Sciatic nerve (tissue), 2 donors: ENCODE measurements at places on chromosomes 3 and 15.
A peak's percentile ranks its signal among the peaks of the same experiment; 100 is the strongest.

GRCh38 chr3:180782195-180782984 is 103.1 kb upstream of the CCDC39 start:
- DNase-seq = no peak

DNA sequence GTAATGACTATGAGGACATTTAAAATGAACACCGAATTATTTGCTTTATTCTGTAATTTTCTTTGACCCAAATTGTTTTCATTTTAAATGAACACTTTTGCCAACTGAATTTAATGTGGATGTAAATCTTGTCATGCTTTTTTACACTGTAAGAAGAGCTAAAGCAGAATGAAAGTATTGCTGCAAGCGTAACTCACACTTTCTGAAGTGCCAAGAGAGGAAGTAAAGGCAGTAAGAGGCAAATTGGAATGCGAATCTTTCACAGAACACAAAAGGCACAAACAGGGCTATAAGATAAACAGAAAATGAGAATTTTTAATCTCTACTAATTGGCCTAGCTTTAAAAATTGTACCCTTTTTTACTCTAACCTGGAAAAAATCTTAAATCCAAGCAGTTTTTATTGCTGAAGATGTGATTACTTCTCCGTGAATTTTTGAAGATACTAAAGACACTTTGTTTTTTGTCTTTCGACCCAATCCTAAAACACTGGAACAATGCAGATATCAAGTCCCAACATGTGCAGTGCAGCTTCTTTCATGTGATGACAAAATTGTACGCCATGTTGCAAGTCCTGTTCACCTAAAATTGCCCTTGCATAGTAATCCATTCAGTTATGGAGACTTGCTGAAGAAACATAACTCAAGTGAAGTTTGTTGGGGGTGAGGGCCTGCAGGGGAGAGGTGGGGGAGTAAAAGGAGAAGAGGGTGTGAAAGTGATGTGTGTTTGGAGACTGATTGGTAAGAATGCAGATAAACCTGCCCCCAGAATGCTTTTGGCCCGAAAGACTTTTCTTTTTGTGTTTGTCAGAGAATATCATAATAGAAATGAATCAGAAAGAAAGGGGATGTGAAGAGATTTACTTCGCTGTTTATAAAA is 1.4 kb downstream of the ARID3B start:
- DNase-seq = no peak

DNA sequence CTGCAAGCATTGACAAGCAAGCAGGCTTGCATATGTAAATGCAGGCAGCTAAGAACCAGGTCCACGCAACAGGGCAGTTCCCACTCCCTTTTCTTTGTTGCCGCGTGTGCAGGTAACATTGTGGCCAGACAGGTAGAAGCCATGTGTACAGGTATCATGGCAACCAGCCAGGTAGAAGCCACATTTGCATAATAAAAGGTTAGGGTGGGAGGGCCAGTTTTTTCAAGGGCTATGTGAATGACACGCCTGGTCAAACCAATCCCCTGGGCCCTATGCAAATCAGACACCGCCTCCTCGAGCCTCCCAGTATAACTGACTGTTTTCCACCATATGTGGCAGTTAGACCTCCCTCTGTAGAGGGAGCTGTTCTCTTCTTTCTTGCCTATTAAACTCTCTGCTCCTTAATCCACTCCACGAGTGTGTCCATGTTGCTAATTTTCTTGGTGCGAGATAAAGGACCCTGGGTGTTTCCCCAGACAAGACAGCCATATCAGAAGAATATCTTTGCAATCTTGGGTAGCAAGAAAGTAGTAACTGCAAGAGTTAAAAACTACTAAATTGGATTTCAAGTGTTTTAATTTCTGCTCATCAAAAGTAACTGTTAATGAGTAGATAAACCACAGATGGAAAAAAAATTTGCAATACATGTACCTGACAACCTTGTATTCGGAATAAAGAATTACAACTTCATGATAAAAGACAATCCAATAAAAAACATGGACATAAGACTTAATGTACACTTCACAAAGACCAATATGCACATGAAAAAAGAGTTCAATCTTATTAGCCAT is 21.8 kb downstream of the PCOLCE2 start:
- DNase-seq = no peak

DNA sequence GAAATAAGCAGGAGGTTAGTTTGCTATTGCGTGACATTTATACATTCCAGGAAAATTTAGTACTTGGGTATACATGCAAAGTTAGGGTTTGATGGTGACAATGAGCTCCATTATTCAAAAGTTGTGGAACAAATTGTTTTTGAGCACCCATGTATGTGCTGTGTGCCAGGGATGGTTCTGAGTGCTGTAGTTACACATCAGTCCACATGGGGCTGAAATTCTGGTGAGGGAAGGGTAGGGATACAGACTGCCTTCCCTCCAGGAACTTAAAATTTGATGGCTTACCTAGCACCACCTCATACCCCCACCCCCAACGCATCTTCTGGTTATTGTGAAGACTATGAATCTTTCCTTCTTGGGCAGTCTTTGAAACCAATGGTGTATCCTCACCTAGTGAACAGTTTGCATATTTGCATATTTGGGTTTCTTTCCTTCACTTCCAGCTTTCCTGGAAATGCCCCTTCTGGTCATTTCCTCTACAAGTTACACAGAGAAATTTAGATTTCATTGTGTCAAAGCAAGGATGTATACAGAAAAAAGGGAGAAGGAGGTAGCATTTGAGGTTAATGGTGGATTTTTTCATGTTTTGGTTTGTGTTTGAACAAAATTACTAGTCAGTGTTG is 222.0 kb upstream of the IL12A start:
- DNase-seq = no peak

- no peak for DNase-seq
Observed at GRCh38 chr3:52752045-52752660, 18.6 kb downstream of the NEK4 start.

- DNase-seq = no peak
Observed at GRCh38 chr15:67115586-67115969, 50.2 kb downstream of the SMAD3 start.

DNA sequence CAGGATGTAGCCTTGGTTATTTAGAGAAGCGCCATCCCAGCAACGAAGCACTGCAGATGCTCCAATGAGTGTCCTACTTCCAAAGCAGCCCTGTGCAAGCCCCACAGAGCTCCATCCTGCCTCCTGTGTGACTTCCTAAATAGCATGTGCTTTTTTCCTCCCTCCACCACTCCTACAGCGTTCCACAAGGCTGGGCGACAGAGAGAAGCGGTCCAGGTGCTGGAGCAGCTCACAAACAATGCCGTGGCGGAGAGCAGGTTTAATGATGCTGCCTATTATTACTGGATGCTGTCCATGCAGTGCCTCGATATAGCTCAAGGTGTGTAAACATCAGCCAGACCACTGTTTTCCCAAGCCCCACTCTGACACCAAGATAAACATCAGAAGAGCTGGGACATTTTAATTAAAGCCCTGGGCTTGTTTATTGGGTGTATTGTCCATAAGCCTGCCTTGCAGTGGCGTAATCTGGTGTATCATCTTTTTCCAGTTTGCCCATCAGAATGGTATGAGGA is 22.2 kb upstream of the RHO start:
- no peak for DNase-seq

DNA sequence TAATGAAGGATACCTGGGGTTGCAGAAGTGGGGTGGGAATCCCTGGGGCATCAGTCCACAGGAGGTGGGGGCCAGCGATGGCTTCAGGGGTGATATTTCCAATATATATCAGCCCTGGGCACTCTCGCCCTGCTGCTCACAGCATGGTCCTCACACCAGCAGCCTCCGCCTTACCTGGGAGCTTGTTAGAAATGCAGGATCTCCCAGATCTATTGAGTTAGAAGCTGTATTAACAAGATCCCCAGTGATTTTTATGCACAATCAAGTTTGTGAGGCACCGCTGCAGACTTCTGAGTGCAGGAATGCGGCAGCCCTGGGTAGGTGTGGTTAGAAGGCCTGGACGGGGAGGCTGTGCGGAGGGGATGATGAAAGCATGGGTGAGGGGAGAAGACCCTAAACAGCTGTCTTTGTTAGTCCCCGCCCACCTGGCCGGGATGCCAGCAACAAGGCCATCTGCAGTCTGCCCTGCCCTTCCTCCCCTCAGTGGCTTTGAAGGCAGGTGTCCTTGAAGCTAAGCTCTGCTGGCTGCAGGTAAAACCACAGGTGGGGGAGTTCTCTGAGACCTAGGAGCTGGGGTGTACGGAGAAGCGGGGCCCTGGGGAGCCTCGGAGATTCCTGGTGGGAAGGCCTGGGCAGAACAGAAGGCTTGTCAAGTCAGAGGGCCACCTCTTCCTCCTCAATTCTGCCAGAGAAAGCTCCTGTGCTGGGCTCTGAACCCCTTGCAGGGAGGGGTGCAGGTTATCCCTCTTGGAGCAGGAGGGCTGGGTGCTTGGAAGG is 11.4 kb downstream of the FAM107A start:
- no peak for DNase-seq

- DNase-seq = peak; percentile 50
Observed at GRCh38 chr3:66395635-66396034, 105.2 kb downstream of the LRIG1 start.

DNA sequence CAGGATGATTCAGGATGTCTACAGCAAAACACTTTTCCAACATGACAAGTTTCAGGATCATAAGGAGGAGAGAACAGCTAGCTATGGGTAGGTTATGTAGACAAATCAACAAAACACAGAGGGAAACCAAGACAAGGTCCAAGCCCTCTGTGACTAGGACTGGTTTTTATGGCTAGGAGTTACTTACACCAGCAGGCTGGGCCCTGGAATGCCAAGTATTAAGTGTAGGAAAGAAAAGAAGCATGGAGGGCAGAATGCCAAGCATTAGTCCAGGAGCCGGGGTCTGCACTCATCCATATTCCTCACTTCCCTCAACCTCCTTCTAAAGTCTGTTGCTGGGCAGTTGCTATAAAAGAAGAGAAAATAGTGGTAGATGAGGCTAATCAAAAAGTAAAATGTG is 35.3 kb upstream of the PPP2R3A start:
- no peak for DNase-seq

DNA sequence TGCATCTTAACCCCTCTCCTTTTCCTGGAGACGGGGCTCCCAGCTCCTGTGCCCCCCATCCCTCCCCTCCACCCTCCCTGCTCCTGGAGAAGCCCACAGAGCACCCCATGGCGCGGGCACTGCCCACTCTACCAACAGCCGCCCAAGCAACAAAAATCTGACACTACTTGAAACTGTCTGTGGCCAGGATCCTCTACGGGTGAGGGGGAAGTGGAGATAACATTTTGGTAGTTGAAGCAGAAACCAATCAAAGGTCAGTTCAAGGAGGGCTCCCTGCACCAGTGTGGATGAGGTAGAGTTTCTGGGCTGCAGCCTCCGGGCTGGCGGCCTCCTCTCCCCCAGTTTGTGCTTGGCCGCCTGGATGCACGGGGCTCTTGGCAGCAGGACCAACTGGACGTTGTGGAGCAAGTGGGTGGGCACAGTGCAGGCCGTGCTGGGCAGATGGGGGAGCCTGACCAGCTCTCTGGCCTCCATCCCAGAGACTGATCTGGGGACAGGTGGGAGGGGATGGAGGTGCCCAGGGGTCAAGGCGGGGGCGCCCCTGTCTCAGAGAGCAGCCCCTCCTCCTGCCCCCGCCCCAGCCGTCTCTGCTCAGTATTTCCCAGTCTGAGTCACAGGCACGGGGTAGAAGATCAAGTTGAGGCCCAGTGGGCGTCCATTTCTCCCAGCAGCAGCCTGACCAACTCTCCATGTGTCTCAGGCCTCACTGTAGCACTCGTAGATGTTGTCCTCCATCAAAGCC is 12.8 kb downstream of the H1-8 start:
- DNase-seq = no peak

DNA sequence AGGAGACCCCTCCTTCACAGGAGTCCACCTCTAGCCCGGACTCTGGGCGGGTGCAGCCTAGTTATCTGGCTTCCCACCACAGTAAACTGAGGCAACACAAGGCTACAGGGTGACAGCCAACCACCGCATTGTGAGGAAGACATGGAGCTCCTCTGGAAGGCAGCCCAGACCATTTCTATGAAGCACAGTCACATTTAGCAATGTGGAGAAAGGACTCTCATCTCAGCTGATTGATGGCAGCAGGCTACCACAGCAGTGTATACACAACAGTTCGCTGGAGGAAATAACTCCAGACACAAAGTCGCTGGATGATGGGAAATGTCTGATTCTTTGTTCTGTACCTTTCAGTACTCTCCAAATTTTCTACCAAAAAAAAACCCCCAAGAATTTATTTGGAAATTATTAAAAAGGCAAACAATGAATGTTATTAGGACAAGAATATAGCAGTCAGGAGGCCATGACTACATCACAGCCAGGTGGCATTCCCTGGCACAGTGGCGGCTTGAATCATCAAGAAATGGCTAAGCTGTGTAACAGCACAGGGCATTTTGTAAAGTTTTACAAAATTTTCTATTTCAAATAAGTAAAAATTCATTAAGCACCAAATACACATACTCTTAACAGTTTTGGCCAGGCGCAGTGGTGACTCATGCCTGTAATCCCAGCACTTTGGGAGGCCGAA is 40.1 kb downstream of the FAN1 start:
- DNase-seq = no peak

DNA sequence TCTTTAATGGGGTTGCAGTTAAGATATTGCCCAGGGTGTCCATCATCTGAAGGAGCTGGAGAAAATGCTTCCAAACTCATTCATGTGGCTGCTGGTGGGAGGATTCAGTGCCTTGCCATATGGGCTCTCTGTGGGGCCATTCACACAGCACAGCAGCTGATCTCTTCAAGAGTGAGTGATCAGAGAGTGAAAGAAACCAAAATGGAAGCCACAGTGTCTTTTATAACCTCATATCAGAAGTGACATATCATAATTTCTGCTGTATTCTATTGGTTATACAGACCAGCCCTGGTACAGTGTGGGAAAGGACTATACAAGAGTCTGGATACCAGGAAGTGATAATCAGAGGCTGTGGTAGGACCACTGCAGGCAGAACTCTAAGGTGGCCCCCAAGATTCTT is 33.6 kb downstream of the HHLA2 start:
- no peak for DNase-seq

GRCh38 chr3:110623571-110623970 is 448.0 kb upstream of the NECTIN3 start:
- no peak for DNase-seq

DNA sequence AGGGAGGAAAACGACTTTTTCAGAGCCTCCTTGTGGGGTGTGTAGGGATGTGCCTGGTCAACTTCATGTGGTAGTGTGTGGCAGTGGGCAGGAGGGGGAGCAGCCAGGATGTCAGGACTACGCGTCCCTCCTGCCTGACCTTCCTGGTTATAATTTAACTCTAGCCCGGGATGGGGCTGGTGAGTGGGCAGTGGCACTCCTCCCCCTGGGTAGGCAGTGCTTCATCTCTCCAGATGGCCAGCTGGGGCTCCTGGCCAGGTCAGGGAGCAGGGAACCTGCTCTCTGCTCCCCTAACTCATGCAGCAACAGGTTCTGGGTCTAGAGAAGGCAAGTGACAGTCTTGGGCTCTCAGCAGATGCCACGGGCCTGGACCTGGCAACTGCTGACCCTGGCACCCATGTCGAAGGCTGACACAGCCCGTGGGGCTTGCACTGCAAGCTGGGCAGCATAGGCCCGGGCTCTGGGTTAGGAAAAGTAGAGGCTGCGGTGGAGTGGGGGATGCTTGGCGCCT is 2.6 kb downstream of the ITIH4 start:
- no peak for DNase-seq

- DNase-seq = no peak
Observed at GRCh38 chr15:69643476-69643875, 190.9 kb downstream of the RPLP1 start.
